AG09319 (cell line): ENCODE measurements at places on chromosomes 3 and 15.

GRCh38 chr3:44996556-44996969, 20.5 kb downstream of the EXOSC7 start:
- DNase-seq = no peak

GRCh38 chr15:66196602-66197001, 56.9 kb downstream of the MEGF11 start:
- DNase-seq = no peak

- DNase-seq = no peak
Measured at GRCh38 chr15:60572541-60573421, 93.8 kb upstream of the ICE2 start.

DNA sequence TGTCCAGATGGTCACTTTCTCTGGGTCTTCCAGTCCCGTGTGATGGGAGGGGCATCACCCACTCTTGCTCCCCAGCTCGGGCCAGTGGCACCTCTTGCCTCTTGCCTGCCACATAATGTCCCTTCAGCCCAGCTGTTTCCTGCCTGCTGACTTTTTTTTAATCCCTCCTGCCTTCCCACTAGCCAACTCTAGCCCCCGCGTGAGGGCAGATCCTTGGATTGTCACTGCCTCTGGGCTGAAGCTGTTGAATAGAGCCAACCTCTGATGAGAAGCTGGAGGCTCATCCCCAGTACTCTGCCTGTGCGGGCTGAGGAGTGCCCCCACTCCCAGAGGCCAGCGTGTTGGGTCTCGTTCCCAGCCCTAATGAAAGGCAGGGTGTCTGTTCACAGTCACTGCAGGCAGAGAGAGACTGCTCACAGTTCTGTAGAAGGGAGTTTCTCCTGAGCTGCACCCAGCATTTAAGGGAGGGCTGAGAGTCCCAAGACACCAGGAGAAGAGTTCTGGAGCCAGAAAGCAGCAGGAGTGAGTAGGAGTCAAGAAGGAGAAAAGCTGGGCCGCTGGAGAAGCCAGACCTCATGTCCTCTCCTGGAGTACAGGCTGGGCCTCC, 30.1 kb upstream of the TIMP4 start:
- DNase-seq = no peak

- no peak for DNase-seq
Measured at GRCh38 chr3:109784852-109785631, 447.7 kb upstream of the DPPA4 start.

- DNase-seq = no peak
Measured at GRCh38 chr3:94794563-94794962, 731.7 kb downstream of the NSUN3 start.

GRCh38 chr15:34987609-34988026, 469 bp downstream of the ZNF770 start:
- no peak for DNase-seq

- no peak for DNase-seq
Measured at GRCh38 chr3:10351013-10351735, 30.3 kb upstream of the SEC13 start.
